ENCODE measurements at places on chromosomes 4 and X.

DNA sequence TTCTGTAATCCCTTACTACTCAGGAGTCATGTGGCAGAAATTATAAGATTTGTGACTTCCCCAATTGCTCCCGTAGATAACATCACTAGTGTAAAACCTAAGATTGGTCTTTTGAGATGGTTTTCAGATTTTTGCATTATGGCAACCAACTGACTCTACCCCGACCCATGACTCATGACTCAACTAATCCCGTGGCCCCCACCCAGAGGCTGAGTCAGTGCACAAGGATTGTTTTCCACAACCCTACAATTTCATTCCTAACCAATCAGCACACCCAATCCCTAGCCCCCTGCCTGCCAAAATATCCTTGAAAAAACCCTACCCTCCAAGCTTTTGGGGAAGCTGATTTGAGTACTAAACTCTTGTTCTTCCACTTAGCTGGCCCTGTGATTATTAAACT, 109.4 kb upstream of the FAM9C start:
- no peak for DNase-seq

GRCh38 chr4:1321486-1321885, 25.5 kb upstream of the UVSSA start:
- no peak for DNase-seq

- no peak for DNase-seq
Measured at GRCh38 chr4:8114456-8115202, 44.0 kb downstream of the ABLIM2 start.

- no peak for DNase-seq
Measured at GRCh38 chr4:58587856-58588255, 1477.7 kb upstream of the IGFBP7 start.

- no peak for DNase-seq
Measured at GRCh38 chrX:16592194-16592770, 57.7 kb upstream of the S100G start.

Data from hypothalamus (tissue), 51 donors.